ENCODE measurements at places on chromosomes 2 and 18.

DNA sequence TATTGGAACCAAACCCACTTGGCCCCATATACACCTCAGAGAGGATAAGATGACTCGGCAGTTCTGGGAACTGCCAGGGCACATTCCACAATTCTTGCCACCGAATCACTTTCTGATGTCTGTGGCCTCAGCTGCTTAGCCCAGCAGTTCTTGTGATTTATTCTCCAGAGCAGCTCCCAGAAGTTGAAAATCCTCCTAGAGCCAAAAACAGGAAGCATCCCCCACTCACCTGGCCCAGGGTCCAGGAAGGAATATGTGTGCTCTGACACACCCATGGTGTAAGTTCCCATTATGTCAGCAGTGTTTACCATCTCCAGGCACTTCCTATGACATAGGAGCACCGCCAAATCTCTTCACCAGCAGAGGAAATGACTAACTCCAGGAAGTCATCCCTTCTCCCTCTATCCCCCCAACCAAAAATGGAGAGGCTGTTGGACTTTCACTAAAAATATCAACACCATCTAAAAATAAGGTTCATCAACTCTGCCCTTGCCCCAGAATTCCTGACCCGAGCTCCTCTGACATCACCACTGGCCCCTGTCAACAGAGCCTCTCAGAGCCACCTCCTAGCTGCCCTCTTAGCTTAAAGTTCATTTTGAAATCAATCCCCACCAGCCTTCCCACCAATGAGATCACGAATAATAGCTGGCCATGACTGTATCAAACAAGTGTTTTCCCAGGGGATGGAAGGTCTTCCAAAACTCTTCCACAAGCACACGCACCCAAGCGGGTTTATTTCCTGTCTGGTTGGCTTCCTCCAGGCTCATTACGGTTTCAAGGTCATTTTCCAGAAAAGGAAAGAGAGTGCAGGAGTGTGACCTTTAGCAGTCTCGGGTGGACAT lies 223.1 kb upstream of the PARD3B start:
- DNase-seq: no peak

- DNase-seq: no peak
Measured at GRCh38 chr18:36392164-36392978, 94.9 kb downstream of the FHOD3 start.

- DNase-seq: no peak
Measured at GRCh38 chr2:73890301-73891092, 2.3 kb upstream of the ACTG2 start.

DNA sequence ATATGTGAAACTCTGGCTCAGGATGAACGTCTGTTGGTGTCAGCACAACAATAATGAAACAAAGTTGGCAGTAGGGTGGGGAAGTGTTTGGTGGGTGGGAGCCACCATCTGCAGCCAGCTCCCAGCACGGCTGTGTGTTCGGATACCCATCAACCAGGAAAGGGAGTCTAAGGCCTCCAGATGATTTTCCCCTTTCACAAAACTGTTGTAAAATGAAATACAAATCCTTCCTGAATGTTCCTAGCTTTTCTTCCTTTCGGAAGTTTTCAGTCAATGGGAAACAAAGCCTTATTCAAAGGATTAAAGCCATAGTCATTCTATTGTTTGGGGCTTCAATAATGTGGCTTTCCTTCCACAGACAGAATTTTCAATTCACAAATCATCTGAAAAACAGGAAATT lies 14.5 kb upstream of the DARS1 start:
- no peak for DNase-seq

DNA sequence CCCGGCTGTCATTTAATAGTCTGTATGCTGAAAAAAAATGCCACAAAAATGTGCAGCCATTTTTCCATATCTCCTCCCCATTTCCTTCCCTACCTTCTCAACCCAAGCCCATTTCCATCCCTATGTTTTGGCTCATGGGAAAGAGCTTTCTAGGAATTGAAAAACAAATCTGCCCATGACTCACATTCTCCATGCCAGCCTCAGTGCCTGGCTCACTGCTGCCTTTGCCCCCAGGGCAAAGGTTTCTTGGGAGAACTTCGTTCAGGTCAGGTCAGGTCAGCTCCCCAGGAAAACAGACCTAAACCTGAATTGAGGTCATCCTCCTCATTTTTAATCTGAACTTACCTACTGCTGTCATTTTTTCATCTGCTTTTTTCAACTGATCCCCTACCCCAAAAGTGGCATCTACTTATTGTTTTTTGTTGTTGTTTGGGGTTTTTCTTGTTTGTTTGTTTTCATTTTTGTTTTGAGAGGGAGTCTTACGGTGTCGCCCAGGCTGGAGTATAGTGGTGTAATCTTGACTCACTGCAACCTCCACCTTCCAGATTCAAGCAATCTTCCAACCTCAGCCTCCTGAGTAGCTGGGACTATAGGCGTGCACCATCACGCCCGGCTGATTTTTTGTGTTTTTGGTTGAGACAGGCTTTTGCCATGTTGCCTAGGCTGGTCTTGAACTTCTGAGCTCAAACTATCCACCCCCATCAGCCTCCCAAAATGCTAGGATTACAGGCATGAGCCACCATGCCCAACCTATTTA lies 66.7 kb downstream of the FECH start:
- DNase-seq: no peak
